ENCODE measurements at places on chromosomes 5 and 9.

GRCh38 chr5:39443911-39444310 lies 19.1 kb upstream of the DAB2 start:
- no peak for DNase-seq

GRCh38 chr9:128321343-128321742 lies 904 bp downstream of the TRUB2 start:
- no peak for DNase-seq

- DNase-seq, result no peak
These were observed 96.4 kb upstream of the EDIL3 start for GRCh38 chr5:84480873-84481637.

GRCh38 chr9:124004593-124004992 lies 7.0 kb upstream of the LHX2 start:
- no peak for DNase-seq

GRCh38 chr9:17315341-17315740 lies 180.5 kb downstream of the CNTLN start:
- no peak for DNase-seq

DNA sequence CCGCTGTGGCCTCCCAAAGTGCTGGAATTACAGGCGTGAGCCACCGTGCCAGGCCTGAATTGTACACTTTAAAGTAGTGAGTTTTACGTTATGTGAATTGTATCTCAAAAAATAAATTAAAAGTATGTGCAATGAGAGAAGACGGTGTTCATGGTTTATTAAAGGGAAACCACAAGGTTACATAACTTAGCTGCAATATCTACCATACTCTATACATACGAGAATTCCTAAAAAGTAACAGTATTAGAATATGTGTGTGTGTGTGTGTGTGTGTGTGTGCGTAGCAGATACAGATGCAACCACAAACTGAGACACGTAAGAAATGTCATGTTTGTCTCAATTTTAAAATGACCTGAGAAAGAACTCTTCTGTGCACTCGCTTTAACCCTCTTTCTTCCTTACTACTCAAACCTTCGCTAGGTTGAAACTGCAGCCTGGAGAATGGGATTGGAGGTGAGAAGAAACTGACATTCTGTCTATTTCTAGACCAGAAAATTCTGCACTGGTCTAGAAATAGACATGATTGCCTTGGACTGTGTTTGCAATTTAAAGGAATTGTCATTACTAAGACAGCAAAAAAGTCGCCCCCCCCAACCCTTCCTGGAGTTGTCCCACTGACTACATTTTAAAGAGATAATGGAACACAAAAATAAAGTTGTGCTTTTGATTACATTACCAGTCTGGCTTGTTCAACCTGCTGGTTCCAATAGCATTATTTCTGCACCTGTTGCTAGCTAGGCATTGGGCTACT lies 167.0 kb downstream of the RGS3 start:
- no peak for DNase-seq

DNA sequence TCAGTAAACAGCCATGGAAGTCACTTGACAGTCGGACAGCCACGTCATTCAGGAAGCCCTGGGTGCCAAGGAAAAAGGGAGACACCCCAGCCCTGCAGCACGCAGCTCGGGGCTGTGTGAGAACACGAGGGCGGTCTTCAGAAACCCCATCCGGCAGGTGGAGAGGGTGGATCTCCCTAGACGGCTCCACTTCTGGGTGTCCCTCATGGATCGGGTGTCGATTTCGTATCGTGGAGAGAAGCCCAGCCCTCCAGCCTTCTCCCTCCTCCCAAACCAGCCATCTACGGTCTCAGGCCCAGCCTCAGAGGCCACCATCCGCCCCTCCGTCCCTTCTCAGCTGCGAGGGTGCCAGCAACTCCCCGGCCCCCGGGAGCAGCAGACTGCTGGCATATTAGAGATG lies 65.5 kb upstream of the BARHL1 start:
- DNase-seq, result no peak

DNA sequence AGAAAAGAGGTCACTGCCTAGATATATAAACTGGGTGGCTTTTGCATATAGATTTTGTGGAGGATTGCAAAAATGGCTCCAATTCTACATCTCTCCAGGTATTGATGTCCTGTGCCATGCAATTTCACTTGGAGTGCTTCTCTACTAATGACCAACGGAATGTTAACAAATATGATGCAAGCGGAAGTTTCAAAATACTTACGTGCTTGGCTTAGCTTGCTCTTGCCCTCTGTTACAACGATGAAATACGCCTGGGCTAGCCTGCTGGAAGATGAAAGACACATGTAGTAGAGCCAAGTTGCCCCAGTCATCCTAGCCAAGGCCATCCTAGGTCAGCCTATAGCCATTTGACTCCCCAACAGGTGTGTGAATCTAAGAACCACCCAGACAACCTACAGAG lies 3.6 kb upstream of the POC5 start:
- DNase-seq, result no peak

- no peak for DNase-seq
These were observed 15.7 kb upstream of the SSBP2 start for GRCh38 chr5:81766611-81767010.

DNA sequence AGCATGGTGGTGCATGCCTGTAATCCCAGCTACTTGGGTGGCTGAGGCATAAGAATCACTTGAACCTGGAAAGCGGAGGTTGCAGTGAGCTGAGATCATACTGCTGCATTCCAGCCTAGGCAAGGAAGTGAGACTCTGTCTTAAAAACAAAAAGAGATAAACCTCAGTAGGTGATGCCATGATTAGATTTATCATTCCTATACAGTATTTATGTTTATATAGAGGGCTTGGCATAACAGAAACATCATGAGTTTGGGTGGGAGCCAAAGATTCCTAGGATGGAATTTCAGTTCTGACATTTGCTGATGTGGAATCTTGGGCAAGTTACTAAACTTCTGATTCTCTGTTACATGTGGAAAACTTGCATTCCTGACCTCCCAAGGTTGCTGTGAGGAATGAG lies 22.3 kb downstream of the RFK start:
- DNase-seq, result no peak

GRCh38 chr5:132291026-132291425 lies 3.2 kb upstream of the SLC22A4 start:
- no peak for DNase-seq

DNA sequence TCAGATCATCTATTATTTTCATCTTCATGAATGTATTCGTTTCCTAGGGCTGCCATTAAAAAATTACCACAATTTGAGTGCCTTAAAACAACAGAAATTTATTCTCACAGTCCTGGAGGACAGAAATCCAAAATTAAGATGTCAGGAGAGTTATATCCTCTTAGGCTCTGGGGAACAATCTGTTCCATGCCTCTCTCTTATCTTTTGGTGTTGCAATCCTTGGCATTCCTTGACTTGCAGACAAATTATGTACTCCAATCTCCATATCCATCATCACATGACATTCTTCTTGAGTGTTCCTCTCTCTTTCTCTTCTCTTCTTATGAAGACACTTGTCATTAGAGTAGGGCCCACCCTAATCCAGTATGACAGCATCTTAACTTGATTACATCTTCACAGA lies 339.4 kb downstream of the EFNA5 start:
- no peak for DNase-seq

GRCh38 chr5:126234563-126235195 lies 188.5 kb upstream of the GRAMD2B start:
- DNase-seq, result no peak

- DNase-seq, result no peak
These were observed 94.0 kb upstream of the SLC25A48 start for GRCh38 chr5:135740475-135740874.

DNA sequence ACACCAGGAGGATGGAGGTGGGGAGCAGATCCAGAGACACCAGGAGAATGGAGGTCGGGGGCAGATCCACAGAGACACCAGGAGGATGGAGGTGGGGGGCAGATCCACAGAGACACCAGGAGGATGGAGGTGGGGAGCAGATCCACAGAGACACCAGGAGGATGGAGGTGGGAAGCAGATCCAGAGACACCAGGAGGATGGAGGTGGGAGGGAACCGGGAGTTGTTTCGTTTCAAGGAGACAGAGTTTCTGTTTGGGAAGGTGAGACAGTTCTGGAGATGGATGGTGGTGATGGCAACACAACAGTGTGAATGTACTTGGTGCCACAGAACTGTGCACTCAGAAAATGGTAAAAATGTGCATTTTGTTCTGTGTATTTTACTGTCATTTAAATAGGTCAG lies 9.0 kb upstream of the INPP5E start:
- DNase-seq, result no peak

DNA sequence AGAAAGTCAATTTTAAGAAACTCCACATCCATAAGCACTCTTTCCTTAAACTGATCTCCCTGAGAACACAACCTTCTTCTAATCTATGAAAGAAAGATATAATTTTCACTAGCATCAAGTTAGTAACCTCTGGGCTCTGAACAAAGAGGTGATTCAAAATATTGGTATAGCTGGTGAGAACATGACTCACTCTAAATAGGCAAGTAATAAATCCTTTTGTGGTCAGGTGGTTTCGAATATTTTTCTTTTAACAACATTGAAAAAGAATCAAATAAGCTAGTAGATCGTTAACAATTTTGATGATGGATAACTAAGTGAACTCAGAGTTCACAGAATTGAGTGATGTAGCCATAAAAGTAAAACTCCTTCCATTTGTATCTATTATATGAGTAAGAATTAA lies 150.6 kb upstream of the IQGAP2 start:
- no peak for DNase-seq

DNA sequence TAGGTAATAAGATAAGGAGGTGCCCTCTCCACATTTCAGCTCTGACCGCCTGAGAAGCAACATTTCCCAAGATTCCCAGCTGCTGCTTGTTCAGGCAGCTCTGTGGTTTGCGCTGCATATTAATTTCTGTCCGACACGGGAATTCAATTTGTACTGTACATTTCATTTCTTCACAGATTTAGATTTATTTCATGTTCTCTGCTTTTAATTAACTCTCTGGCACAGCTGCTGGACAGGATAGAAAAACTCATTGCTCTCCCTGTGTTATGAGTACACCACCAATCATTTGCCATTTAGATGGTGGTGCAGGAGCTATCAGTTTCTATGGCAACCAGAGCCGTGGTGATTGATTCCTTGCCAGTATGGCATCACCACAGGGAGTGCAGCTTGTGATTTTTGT lies 558.5 kb downstream of the DMRTA1 start:
- no peak for DNase-seq
